Ecto neural progenitor cell (in vitro differentiated cells): ENCODE measurements at places on chromosomes 1 and 21.

GRCh38 chr1:97082160-97082848 is 360.7 kb downstream of the PTBP2 start:
- no peak for DNase-seq

DNA sequence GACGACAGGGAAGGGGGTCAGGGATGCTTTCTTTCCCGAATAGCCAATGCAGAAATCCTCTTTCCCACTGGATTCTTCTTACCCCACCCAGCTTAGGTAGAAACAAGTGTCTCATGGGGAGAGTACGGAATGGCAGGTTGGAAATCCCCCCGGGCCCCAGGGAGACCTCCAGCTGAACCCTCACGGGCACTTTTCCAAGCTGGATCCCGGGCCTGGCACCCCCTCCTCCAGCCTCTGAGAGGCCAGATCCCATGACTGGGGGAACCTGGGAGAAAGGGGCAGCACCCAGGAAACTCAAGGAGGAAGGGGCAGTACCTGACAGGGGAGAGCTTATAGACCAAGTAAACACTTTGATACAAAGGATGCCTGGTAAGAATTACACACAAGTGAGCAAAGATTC is 1.3 kb downstream of the PKP1 start:
- no peak for DNase-seq

- DNase-seq = no peak
Observed at GRCh38 chr1:245039196-245039595, 115.6 kb upstream of the KIF26B start.

DNA sequence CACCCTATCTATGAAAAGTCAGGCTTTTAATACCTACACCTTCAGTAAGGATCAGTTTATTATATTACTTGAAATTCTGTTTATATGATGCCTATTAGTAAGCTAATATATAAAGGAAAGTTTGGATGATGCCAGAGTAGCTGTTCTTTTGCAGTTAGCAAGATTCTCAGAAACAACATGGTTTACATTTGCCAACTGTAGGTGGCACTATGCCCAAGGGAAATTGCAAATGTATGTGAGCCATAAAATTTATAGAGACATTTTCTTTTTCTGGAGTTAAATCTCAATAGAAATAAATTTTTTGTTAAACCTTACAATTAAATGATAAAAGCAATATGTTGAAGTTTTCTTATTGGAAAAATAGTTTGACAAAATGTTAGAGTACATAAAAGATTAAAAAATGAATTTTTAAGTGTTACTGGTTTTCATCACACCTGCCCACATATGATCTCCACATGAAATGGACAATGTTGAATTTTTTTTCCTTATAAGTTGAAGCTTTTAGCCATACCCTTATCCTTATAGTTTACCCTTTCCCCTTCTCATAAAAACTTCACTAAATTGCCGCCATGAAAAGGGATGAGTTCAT is 32.1 kb upstream of the EPHX4 start:
- no peak for DNase-seq

DNA sequence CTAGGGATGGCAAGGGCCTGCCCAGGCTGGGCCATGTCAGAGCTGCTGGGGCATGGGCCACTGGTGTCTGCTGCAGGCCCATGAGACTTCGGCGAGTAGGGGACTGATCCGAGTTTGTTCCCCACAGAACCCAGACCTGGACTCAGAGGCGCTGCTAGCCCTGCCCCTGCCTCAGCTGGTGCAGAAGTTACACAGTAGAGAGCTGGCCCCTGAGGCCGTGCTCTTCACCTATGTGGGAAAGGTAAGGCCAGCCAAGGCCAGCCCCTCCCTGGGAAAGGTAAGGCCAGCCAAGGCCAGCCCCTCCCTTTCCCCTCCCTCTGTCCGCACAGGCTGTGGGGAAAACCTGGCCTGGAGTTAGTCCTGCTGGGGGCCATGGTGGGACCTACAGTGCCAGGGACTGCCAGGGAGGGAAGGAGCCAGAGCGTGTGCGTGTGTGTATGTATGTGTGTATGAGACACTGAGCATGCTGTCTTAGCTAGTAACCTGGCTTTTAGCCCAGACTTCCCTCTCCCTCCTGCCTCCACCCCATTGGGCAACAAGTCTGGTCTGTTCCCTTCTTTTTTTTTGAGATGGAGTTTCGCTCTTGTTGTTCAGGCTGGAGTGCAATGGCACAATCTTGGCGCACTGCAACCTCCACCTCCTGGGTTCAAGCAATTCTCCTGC is 8.0 kb downstream of the FAAH start:
- no peak for DNase-seq

- DNase-seq = no peak
Observed at GRCh38 chr1:247112479-247112781, 8.3 kb upstream of the ZNF669 start.
